Stimulated activated CD4-positive, alpha-beta T cell treated with anti-CD3 and anti-CD28 coated beads, Interleukin-1b, Interleukin-23, amount 100 ng/mL, for 24 hours (primary cell): ENCODE measurements at places on chromosomes 7 and 10.

- no peak for DNase-seq
Measured at GRCh38 chr7:17916786-17917185, 23.5 kb downstream of the SNX13 start.

DNA sequence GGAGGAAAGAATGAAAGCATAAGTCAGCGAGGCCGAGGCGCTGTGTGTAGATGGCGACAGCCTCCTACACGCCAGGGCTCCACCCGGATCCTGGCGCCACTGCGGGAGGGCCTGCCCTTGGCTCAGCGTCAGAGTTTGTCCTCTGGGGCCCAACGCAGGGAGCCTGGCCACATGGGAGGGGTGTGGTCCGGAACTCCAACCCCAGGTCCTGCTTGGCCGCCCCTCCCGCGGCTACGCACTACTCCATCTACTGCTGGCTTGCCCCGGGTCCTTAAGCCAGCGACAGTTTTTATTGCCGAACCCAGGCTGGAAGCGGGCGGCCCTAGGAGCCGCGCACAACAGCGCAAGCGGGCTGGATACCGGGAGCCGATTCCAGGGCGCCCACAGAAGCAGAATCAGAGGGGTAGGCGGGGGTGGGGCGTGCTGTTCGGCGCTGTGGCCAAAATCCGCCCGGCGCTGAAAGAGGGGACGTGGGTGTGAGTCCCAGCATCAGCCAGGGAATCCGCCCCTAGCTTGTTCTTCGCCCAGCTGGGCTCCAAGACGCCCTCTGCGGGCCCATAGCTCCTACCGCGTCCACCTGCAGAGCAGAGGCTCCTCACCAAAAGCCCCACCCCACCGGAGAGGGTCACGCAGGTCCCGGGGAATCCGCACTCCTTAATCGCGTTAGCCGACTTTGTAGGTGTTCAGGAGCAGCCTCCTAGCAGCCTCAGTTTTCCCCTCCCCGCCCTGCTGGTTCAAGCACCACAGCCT is 4.5 kb downstream of the KAZALD1 start:
- DNase-seq, result no peak

DNA sequence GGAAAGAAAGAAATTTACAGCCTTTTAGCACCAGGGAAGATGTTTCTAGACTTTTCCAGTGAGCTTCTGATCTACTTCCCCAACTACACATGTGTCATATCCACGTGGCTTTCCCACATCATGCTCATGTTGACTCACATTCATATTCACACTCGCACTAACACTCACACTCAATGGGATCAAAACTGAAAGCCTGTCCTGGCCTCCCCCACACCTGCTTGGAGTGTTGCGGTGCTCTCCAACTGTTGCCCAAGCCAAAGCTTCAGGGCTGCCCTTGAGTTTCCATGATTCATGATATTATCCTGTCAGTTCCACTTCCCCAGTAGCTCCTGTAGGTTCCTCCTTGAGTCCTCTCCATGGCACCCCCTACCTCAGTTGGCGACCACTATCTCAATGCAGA is 444.4 kb downstream of the GATA3 start:
- DNase-seq, result no peak

GRCh38 chr7:2792235-2792634 is 51.9 kb downstream of the GNA12 start:
- DNase-seq, result no peak

GRCh38 chr10:74206746-74207145 is 55.7 kb downstream of the ADK start:
- no peak for DNase-seq

DNA sequence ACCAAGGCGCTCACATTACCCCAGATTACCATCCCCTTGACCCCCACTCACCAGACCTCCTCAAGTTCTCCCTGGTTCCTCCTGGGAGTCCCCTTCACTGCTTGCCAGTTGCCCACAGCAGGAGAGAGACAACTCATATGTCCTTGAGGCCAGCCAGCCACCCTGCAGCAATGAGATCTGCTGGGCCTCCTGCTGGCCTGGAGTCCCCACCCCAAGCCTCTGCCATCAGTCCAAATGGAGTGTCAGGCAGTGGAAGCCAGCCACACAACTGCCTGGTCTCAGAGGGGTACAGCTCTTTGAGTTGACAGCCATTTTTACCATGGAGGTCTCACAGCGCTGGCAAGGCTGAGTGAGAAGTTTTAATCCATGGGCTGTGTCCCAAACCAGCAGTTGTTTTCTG is 53.0 kb upstream of the EXOC4 start:
- no peak for DNase-seq
